ENCODE measurements at places on chromosomes 11 and 22.

- DNase-seq: no peak
Observed at GRCh38 chr11:79956061-79956460, 515.2 kb upstream of the TENM4 start.

GRCh38 chr22:42820045-42820763, 36.9 kb downstream of the ARFGAP3 start:
- no peak for DNase-seq

- DNase-seq: no peak
Observed at GRCh38 chr11:96307776-96308140, 35.2 kb downstream of the MAML2 start.

DNA sequence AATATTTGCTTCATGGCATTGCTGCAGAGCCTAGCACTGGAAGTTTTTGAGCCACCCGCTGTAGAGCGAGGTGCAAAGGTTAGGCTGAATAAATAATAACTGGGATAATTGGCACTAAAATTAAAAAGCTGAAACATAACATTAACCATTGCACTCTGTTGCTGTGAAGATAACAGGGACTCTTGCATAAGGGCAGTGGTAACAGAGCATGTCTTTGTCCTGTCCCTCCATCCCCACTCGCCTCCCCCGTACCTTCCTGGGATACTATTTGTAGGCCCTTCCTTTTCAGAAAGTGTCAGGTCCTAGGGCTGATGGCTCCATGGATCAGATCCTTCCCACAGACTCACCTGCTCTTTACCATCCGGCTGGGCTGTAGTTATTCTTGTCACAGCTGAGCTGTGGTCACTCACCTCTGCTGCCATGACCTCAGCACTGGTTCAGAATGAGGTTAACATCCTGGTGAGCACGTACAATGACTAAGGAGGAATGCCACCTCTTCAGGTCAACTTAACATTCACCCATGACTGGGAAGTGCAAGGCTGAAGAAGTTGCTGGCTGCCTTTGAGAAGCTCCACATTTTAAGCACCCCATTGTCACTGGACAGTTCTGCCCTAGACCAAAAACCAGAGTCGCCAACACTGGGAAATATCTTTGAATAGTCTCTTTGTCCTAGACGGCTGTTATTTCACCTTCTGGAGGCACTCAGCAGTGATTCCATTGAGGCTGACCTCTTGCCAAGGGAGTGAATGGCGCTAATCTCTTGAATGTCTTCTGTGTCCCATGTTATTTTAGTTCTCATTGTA, 103.2 kb upstream of the KIRREL3 start:
- DNase-seq: no peak

- no peak for DNase-seq
Observed at GRCh38 chr22:24271386-24271854, 789 bp downstream of the SPECC1L start.
